ENCODE measurements at places on chromosomes 7 and 10. TPM values are rescaled to one million over a fixed set of nuclear protein-coding genes. Genes with fewer than 3 reads are reported as not detected.

TUBAL3 gene
- not detected for total RNA-seq

GRCh38 chr10:52261362-52261761 is 52.7 kb upstream of the DKK1 start:
- no peaks in the 10 kb centered on the region for H3K4me1 ChIP-seq
- H3K36me3 ChIP-seq: no peaks in the 10 kb centered on the region
- no peak overlapping the region for H3K27ac ChIP-seq
- DNase-seq: no peak
- H3K4me3 ChIP-seq: no peak overlapping the region
- no peaks in the 10 kb centered on the region for H3K27me3 ChIP-seq

DNA sequence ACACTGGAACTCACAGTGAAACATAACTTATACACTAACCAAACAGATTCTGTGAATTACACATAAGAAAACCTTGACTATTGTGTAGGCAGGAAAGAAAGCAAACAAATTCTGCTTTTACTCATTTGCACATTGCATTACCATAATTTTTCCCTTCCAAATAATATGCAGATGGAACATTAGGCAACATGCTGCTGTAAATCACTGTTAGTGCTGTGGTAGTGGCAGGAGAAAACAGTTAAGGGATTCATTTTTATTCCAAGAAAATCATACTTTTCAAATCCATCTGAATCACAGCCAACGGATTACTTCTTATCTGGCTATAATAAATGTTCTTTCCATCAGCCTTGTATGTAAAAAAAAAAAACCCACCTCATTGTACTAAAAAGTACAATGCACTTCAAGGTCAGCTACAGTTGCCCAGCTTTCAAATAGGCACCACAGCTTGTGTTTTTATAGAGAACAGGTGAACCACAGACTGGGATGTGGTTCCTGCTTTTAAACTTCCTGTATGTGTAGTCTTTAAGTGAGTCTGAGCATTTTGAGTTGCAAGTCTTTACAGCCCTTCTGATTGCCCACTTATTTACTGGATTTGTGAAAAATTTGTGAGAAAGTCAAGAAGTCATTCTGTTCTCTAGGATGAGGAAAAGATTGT is 590.0 kb upstream of the SEMA3D start:
- no peak overlapping the region for H3K4me3 ChIP-seq
- DNase-seq: no peak
- H3K27me3 ChIP-seq: no peaks in the 10 kb centered on the region
- no peaks in the 10 kb centered on the region for H3K36me3 ChIP-seq
- no peak overlapping the region for H3K27ac ChIP-seq

GRCh38 chr7:29042824-29043231 is 84.7 kb upstream of the TRIL start:
- H3K36me3 ChIP-seq: no peaks in the 10 kb centered on the region
- peaks cover 17% of the 10 kb centered on the region for H3K27me3 ChIP-seq
- no peak overlapping the region for H3K4me3 ChIP-seq
- peaks cover 6% of the 10 kb centered on the region for H3K4me1 ChIP-seq
- DNase-seq: no peak

GRCh38 chr7:91634485-91635177 is 245.9 kb downstream of the MTERF1 start:
- no peak for DNase-seq
- no peaks in the 10 kb centered on the region for H3K4me1 ChIP-seq

Data from activated CD8-positive, alpha-beta memory T cell treated with anti-CD3 and anti-CD28 coated beads, Interleukin-2, amount 10 ng/mL, durations not matched to agents 7 days and 5 days (primary cell).